ENCODE measurements at places on chromosomes 16 and 17.

GRCh38 chr17:78793968-78794367 is 11.9 kb upstream of the CYTH1 start:
- DNase-seq: no peak
- H3K36me3 ChIP-seq: peaks cover 28% of the 10 kb centered on the region
- H3K27ac ChIP-seq: peak overlapping the region; percentile 92
- H3K4me3 ChIP-seq: peak overlapping the region; percentile 80

- H3K27ac ChIP-seq: no peak overlapping the region
- no peak for DNase-seq
- H3K36me3 ChIP-seq: no peaks in the 10 kb centered on the region
- H3K4me3 ChIP-seq: no peak overlapping the region
- H3K27me3 ChIP-seq: no peaks in the 10 kb centered on the region
Observed at GRCh38 chr16:73427164-73427563, 379.2 kb upstream of the ZFHX3 start.

GRCh38 chr17:70775679-70776078 is 606.3 kb downstream of the KCNJ2 start:
- no peaks in the 10 kb centered on the region for H3K27me3 ChIP-seq
- no peak for DNase-seq
- no peak overlapping the region for H3K4me3 ChIP-seq

GRCh38 chr16:5058476-5058875 is 7.3 kb downstream of the C16orf89 start:
- no peaks in the 10 kb centered on the region for H3K36me3 ChIP-seq
- no peak for DNase-seq
- no peak overlapping the region for H3K27ac ChIP-seq
- H3K4me3 ChIP-seq: no peak overlapping the region
